ENCODE measurements at places on chromosomes 1 and 21.
A peak's percentile ranks its signal among the peaks of the same experiment; 100 is the strongest.

DNA sequence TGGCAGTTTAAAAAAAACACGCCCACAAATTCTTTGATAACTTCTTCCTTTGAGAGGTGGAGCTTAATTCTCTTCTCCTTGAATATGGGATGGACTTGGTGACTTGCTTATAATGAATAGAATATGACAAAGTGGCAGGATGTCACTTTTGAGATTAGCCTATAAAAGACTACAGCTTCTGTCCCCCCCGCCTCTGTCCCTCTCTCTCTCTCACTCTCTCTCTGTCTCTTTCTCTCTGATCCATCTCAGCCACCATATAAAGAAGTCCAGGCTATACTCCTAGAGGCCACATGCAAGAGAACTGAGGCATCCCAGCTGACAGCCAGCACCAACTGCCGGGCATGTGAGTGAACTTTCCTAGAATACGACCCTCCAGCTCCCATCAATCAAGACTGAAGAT, 7.7 kb upstream of the DMBX1 start:
- no peak for DNase-seq

GRCh38 chr1:239527051-239527693, 140.8 kb downstream of the CHRM3 start:
- DNase-seq, result no peak

DNA sequence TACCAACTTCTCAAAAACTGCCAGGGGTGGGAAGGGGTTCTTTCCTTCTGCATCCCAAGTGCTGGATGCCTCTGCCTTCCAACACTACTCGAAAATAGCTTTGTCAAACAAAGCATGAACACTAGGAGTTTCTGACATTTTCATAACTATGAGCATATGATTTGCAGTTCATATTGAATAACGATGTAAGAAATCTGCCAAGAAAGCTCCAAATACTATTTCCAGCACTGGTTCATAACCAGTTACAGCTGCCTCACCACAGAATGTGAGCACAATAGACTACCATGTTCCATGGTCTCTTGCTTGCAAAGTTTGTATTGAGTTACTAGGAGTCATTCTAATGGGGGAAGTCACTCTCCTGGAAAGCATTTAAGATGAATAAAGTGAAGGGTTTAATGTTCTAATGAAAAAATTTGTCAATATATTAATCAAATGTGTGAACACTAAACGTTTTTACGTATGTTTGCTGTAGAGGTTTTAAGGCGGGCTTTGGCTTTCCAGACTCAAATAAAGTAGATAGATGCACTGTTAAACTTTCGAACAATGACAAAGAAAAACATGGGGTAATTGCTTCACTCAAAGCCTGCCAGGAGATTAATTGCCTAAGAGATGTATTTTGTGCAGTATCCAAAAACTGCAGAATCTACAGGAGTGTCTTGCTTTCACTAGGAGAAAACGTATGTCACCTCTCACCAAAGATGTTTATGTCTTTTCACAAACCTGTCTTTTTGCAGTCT, 78.6 kb upstream of the UBE2U start:
- DNase-seq, result no peak

DNA sequence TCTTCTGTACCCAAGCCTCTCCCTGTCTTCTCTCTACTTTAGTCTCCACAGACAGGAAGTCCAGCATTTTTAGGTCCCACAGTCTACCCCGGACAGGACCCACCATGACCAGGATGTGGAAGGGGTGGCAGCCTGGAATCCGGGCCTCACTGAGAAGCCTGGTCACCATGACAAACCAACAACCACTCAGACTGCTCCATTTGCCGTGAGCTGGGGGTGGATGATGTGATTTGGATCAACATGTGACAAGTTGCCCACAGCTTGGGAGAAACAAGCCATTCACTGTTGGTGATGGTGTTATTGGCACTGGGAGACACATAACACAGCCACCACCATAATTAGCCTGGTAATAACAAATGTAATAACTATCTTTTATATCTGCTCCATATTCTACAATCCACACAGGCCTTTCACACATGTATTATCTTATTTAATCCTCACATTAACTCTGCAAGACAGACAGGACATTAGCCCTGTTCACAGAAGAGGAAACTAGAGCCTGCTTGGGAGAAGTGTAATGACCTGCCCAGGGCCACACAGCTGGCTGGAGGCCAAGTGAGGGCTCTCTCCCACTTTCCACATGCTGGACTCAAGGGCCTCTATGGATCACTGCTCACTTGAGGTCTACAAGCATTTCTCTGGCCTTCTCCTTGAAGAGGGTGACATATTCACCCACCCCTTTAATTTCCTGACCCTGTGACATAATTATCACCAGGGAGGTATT, 22.9 kb downstream of the MEF2D start:
- no peak for DNase-seq

DNA sequence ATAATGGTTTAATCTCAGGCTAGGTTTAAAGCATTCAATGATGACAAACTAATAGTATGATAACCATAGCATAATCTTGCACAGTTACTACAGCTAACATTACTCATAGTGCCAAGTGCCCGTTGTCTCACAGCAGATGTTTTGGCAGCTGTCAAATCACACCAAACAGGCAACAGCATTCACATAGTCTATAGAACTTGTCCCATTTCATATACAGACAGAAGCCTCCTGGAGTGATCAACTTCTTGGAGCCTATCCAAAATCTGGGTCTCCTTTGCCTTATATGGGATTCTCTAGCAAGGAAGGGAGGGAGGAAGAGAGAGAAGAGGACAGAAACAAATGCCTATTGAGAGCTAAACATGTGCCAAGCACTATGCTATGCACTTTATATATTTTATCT, 250.6 kb upstream of the ZP4 start:
- DNase-seq, result no peak

GRCh38 chr1:70248729-70249128, 27.5 kb downstream of the SRSF11 start:
- no peak for DNase-seq

- DNase-seq, result no peak
Measured at GRCh38 chr1:111789666-111790316, 34.1 kb downstream of the DDX20 start.

DNA sequence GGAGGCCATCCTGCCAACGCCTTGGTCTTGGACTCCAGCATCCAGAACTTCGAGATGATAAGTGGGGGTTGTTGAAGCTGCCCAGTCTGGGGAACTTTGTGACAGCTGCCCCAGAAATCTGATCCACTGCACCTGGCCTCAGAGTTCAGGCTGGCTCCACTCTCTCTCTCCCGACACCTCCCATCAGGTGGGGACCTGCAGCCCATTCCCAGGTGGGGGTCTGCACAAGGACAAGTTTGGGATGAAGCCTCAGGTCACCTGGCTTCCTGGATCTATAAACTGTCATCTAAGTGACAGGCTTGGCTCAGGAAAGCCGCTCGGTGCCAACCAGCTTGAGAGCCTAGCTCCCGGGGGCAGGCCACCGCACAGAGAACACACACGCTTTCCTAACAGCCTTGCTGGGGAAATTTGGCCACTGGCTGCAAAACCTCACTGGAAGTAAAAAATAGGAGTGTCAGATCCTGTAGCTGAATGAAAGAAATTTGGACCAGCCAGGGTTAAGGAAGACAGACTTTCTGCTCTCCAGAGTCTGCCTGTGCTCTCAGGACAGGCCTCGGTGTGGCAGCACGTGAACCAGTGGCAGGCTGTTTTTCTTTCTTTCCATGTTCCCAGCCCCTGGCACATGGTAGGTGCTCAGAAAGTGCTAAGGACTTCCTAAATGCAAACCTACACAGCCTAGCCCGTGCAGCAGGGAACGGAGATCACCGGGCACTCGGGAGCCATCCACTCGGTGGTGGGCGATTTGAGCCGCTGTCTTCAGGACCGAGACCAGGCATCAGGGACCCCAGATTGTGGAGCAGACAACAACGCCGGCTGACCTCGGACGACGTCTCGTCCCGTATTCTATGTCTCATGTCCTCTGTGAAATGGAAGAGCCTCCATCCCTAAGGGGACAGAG, 42.6 kb upstream of the LBR start:
- DNase-seq, result no peak

DNA sequence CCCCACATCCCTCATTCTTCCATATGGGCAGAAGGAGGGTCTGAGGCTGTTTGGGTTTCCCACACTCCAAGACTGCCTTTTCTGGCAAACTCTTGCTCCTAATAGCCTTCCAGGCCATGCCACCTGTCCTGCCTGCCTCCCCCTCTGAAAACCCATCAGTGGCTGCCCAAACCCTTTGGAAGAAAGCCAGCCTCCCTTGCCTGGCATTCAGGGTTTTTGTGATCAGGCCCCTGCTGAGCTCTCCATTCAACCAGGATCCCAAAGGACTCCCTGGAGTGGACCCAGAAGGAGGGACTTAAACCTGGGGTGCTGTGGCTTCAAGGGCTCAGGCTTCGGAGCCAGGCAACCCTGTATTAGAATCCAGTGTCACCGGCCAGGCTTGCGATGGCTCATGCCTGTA, 4.2 kb upstream of the GUCA2A start:
- peak; percentile 49 for DNase-seq

GRCh38 chr1:206608108-206608698, 4.1 kb downstream of the EIF2D start:
- DNase-seq, result no peak

DNA sequence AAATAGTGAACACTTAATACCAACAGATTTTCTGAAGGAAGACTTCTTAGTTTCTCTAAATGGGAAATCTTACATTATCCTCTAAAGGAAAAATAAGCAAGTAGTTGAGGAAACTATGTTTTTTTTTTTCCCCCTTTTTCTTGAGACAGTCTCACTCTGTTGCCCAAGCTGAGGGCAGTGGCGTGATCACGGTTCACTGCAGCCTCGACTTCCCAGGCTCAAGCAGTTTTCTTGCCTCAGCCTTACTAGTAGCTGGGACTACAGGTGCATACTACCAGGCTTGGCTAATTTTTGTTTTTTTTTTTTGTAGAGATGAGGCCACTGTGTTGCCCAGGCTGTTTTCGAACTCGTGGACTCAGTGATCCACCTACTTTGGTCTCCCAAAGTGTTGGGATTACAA, 3.9 kb downstream of the MTR start:
- no peak for DNase-seq

GRCh38 chr1:107786203-107786845, 178.7 kb downstream of the VAV3 start:
- DNase-seq, result no peak

All from NCI-H2029 treated with DMSO at 0.1 percent for 48 hours (cell line).